ENCODE measurements at places on chromosomes 3 and 15.

DNA sequence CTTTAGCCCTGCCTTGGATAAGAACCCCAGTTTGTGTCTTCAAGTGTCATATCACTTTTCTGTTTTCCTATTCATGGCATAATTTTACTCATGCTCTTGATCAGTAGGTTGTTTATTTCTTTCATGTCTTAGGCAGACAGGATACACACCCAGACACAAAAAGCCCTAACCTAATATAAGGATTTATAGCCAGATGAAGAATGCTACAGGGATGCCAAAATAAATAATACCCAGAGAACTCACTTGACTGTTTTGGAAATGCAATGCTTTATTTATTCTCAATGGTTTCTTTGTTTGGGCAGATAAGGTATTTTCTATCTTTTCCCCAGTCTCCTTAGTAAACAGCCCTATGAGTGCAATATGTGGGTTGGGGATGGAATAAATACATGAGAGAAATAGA lies 424.0 kb upstream of the PDZRN3 start:
- DNase-seq, result no peak

- no peak for DNase-seq
Measured at GRCh38 chr3:129266651-129267050, 12.0 kb upstream of the HMCES start.

GRCh38 chr3:35832140-35832571 lies 192.8 kb downstream of the ARPP21 start:
- DNase-seq, result no peak

GRCh38 chr3:134354612-134355251 lies 19.5 kb downstream of the AMOTL2 start:
- DNase-seq, result no peak

DNA sequence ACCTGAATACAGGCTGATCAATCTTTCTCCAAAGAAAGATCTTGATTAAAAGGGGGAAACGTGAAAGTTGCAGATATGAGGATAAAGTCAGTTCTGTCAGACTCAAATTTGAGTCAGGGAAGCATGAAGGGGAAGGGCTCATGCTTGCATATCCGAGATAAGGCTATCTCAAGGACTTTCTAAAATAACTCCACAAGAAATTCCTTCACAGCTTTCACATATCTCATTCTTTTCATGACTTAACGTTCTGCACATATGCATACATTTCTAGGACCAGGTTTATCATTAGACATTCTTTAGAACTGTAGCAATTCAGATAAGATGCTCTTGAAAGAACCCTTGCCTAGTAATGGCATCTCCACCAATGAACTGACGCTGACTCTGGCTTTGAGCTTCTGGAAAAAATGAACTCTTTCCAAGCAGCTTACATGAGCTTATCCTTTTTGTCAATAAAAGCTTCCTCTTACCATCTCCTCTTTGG lies 15.9 kb downstream of the SH3GL3 start:
- DNase-seq, result no peak

GRCh38 chr15:56582785-56583184 lies 117.8 kb upstream of the MNS1 start:
- DNase-seq, result no peak

DNA sequence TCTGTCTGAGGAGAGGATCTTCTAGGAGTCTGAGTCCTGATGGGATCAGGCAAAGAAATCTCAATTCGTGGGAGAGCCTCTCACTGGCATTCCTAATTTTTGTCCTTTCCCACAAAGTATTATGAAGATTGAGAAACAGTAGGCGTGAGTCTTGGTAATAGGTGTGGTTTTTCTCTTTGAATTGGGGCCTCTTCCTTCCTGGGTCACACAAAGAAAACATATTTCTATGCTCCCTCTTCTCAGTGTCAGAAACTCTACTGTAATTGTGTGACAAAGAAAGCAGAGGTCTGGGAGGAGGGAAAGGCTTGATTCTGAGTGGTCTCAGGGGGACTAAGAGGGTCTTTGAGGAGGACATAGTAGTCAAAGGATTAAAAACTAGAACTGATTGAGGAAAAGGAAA lies 6.0 kb downstream of the GABRR3 start:
- no peak for DNase-seq

GRCh38 chr3:58973796-58974195 lies 76.0 kb downstream of the CFAP20DC start:
- DNase-seq, result no peak

DNA sequence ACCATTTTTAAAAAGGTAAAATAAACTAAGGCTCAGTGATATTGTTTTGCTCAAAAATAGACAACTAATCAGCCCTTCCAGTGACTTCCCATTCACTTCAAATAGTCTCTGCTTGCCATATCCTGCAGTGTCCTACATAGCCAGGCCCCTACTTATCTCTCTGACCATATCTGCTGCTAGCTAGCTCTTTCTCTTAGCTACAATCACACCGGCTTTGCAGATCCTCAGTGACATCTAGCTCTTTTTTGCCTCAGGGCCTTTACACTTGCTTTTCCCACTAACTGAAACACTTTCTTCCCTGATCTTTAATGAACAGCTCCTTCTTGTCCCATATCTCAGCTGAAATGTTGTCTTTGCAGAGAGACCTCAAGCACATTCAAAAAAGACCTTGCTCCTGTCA lies 161.3 kb downstream of the IL5RA start:
- DNase-seq, result no peak

- no peak for DNase-seq
Measured at GRCh38 chr15:33095641-33096040, 98.9 kb downstream of the FMN1 start.

- no peak for DNase-seq
Measured at GRCh38 chr3:46865546-46865945, 2.3 kb upstream of the MYL3 start.

GRCh38 chr3:194133661-194134230 lies 2.2 kb upstream of the HES1 start:
- no peak for DNase-seq

- DNase-seq, result no peak
Measured at GRCh38 chr15:33671456-33671855, 296.8 kb upstream of the CHRM5 start.

- DNase-seq, result no peak
Measured at GRCh38 chr3:36876181-36876936, 68.5 kb downstream of the TRANK1 start.

DNA sequence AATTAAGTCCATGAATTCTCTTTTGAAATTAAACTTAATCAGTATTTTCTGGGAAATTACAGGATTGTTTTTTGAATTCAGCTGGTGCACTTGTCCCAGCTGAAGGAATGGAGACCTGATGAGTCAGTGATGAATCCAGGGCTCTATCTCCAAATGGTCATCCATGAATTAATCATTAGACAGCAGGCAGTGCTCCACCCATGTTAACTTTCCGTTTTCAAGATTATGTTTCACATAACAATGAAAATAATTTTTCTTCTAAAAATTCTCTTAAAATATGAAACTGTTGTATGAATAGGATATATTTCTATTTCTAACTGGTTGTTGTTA lies 13.9 kb upstream of the PAQR9 start:
- no peak for DNase-seq

- DNase-seq, result no peak
Measured at GRCh38 chr3:9397906-9398699, 688 bp downstream of the SETD5 start.

DNA sequence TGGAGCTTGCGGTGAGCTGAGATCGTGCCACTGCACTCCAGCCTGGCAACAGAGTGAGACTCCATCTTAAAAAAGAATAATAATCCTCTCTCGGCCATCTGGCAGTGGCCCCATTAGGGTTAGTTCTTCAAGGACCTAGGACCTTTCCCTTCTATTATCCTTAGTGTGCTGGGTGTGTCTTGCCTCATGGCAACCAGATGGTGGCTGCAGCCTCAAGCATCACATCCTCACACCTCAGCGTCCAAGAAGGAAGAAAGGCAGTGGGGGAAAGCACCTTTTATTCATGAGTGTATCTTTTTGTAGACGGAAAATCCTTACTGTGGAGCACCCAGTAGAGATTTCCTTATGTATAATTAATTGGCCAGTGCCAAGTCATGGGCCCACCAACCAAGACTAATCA lies 42.7 kb upstream of the TFRC start:
- no peak for DNase-seq

DNA sequence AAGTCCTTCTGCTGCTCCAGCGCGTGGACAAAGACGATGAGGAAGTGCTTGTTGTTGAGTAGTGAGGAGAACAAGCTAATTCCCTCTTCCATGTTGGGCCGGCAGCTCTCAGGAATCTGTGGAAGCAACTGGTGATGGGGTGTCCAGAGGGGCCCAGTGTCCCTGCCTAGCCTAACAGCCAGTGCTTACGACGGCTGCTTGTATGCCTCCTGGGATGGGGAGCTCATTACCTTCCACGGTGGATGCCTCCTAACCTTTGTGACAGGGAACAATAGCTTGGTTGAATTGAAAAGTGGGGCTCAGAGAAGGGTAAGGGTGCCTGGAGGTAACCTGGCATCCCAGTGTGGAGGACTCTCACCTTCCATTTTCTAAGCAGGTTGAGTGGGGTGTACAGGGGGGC lies 22.9 kb downstream of the H1-8 start:
- DNase-seq, result no peak

DNA sequence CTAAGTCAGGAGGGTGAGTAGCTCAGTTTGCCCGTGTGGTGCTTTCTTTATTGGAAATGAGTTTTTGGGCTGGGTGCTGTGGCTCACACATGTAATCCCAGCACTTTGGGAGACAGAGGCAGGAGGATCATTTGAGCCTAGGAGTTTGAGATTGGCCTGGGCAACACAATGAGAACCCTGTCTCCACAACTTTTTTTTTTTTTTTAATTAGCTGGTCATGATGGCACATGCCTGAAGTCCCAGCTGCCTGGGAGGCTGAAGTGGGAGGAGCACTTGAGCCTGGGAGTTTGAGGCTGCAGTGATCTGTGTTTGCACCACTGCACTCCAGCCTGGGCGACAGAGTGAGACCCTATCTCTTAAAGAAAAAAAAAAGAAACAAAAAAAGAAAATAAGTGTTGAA lies 174.9 kb downstream of the NSMCE3 start:
- DNase-seq, result no peak

DNA sequence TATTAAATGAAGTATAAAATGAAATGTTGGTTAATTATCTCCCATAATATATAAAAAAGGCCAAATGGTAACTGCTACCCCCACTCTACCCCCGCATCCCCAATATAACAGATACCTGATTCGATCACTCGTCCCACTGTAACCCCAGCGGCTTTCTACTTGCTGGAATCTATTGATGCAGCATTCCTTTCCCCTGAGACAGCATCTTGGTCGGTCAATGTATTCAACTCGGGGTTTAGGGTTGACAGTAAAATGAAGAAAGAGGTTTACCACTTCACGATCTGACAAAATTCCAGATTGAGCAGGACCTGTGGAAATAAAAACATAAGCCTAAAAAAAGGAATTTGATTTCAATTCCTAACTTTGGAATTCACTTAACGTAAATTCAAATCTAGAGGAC lies 18.6 kb upstream of the C15orf40 start:
- DNase-seq, result no peak

DNA sequence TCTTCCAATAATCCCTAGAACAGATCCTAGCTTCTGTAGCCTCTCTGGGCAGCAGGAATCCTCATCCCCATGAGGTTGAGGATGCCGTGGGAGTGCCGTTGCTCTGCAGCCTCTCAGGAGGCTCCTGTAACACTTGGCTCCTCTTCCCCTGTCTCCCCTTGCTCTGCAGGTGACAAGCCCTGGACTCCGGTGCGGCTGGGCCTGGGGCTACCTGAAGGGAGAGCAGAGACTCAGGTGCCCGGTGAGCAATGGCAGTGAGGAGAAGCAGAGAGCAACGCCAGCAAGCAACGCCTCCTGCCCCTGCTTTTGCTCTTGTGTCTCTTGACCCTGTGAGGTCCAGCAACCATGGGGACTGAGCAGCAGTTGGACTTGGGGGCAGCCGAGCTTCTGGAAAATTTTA lies 91.2 kb downstream of the CEMIP start:
- no peak for DNase-seq

DNA sequence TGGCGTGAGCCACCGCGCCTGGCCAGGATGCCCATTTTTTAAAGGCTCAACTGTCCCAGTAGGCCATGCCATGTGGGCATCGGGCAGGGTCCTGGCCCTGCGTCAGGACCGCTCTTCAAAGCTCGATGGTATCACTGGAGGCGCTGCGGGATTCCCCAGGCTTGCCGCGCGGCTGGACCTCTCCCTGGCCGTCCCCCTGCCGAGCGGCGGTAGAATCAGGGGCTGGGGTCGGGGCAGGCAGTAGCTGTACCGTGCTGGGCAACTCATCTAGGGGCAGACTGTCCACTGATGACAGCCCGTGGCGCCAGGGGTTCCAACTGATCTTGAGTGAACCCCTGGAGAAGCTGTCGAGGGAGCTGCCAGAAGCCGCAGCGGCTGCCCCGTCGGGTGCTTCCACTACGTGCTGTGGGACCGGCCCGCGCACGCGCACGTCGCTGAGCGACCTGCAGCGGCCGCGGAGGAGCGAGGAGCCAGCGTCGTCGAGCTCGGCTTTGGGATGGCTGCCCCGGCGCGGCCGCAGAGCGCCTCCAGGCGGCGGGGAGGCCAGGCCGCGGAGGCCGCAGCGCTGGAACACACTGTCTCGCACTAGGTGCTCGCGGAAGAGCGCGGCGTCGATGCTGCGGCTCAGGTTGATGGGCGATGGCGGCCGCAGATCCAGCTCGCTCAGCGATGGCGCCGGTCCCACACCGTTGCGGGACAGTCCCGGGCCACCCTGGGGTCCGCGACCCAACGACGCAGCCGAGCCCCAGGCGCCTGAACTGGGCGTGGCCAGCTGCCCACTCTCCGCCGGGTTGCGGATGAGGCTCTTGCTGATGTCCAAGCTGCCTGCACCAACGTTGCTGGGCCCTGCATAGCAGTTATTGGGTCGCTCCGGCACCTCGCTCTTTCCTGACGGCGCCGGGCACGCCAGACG lies 5.8 kb downstream of the PRRT3 start:
- DNase-seq, result peak; percentile 75

GRCh38 chr3:32951410-32951811 lies at the start of gene CCR4:
Gene CCR4, plus strand, starts transcription at chr3:32951644. Its CDS starts 1,779 bp downstream, at chr3:32953423.
- DNase-seq, result peak; percentile 41

DNA sequence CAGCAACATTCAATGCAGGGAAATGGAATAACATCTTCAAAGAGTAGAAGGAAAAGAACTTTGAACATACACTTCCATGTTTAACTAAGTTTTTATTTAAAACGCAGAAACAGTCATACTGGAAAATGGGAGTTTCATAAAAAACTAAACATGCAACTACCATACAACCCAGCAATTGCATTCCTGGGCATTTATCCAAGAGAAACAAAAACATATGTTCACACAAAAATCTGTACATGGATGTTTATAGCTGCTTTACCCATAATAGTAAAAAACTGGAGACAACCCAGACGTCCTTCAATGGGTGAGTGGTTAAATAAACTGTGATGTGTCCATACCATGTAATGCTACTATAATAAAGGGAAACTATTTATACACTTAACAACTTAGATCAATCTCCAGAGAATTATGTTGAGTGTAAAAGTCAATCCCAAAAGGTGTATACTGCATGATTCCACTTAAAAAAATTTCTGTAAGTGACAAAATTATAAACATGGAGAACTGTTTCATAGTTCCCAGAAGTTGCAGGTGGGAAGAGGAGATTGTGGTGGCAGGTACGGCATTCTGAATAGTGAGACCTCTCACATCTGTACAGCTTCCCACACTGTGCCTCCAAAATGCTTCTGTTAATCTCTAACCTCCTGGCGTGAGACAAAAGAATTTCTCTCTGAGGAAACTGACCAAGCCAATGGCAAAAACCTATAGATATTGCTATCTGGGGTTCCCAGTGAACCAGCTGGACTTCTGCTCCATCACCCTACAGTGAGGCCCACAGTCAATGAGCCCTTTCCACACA lies 23.1 kb downstream of the ISG20 start:
- no peak for DNase-seq
